ENCODE measurements at places on chromosomes 16 and 17. TPM values are rescaled to one million over a fixed set of nuclear protein-coding genes. Genes with fewer than 3 reads are reported as not detected.

The RNF227 gene
- 51.1 TPM for total RNA-seq

The NHERF2 gene
- total RNA-seq, result 13.8 TPM

The TBC1D3C gene
- not detected for total RNA-seq

The HYDIN gene
- total RNA-seq, result 1.1 TPM

The KRTAP4-5 gene
- total RNA-seq, result not detected

The NACA2 gene
- not detected for total RNA-seq

The ODAD4 gene
- 0.42 TPM for total RNA-seq

The ZNF785 gene
- 11.8 TPM for total RNA-seq

DNA sequence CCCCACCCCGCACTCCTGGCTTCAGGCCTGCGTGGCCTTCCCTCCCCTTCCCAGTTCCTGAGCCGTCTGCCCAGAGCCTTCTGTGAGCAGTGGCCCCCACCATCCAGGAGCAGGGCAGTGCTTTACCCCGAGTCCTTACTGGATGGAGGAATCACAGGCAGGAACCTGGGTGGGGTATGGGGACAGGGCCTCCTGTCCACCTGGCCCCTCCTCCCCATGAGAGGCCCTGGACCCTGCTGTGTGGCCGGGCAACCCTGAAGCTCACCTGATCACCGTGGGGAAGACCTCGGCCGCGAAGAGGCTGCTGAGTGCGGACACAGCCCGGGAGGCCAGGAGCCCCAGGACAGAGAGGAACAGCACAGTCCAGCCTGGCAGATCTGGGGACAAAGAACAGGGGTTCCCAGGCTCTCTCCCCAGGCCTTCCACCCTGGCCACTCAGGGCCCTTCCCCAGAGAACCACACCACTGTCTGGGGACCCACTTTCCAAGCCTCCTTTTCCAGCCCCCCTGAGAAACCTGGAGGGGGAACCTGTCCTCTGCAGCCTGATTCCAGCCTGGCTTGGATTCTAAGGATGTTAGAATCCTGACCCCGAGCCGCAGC, 3.2 kb downstream of the SLC22A31 start:
- no peak for DNase-seq

- peak; percentile 86 for DNase-seq
Measured at GRCh38 chr17:79019632-79020584, 4.1 kb upstream of the C1QTNF1 start.

DNA sequence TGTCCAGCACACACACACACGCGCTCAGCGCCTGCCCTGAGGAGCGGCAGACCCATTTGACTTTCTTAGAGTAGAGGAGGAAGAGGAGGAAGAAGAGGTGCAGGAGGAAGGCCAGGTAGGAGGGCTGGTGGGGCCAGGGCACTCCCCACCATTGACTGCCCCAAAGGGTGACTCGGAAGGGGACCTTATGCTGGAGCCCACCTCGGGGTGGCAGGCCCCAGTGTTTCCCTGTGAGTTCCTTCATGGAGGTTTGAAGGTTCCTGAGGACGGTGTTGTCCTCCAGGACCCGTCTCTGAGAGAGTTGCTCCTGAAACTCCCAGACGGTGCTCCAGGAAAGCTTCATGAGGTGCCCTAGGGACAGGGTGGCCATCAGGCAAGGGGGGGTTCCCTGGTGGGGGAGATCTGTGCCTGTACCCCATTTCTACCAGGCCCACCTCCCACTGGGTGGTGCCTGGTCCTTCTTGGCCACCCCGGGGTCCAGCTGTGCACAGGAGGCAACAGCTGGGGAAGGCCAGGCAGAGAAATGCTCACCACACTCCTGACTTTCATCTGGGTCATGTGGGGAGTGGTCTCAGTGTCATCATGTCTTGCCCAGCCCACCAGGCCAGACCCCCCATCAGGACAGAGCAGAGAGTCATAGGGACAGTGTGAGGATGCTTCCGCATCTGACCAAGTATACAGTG, 89.5 kb downstream of the TNFRSF13B start:
- no peak for DNase-seq

DNA sequence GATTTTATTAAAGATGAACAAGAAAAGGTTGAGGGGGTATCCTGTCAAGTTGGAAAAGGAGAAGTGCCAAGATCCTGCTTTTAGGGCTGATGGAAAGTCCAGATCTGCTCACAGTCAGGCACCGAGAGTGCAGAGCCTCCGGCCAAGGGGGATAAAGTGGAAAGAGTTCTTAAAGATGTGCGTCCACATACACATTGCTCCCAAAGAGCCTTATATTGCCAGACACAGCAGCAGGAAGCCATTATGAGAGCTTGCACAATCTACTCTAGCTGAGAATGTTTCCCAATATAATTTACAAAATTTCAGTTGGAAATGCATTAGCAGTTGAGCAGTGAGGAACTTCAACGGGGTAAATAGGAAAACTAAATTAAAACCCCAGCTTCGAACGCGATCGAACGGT, 95.6 kb downstream of the SALL1 start:
- no peak for DNase-seq

- peak; percentile 60 for DNase-seq
Measured at GRCh38 chr17:22278302-22279275, 586.3 kb downstream of the KCNJ18 start.

GRCh38 chr16:17817260-17817659, 346.5 kb upstream of the XYLT1 start:
- DNase-seq, result no peak

DNA sequence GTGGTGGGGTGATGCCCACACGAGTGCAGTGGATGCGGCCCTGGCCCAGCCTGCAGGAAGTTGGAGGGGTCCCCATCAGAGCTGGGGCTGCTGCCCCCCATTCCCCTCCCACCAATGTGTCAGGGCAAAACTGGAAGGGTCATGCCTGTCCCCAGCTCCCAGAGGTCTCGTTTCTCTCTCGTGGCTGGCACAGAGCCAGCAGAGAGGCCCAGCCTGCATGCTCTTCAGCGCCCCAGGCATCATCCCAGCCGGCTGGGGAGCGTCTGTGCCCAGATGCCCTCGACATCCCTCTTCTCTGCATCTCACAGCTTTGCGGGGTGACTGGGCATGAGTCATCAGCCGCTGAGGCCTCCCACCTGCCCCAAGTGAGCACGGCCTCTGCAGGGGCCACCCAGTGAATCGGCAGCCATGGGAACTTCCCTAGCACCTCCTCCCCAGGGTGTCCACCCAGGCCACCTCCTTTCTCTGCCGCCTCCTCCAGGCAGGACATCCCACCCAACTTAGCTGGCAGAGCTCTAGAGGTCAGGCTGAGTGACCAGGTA, 9.8 kb upstream of the CSNK1D start:
- DNase-seq, result no peak

DNA sequence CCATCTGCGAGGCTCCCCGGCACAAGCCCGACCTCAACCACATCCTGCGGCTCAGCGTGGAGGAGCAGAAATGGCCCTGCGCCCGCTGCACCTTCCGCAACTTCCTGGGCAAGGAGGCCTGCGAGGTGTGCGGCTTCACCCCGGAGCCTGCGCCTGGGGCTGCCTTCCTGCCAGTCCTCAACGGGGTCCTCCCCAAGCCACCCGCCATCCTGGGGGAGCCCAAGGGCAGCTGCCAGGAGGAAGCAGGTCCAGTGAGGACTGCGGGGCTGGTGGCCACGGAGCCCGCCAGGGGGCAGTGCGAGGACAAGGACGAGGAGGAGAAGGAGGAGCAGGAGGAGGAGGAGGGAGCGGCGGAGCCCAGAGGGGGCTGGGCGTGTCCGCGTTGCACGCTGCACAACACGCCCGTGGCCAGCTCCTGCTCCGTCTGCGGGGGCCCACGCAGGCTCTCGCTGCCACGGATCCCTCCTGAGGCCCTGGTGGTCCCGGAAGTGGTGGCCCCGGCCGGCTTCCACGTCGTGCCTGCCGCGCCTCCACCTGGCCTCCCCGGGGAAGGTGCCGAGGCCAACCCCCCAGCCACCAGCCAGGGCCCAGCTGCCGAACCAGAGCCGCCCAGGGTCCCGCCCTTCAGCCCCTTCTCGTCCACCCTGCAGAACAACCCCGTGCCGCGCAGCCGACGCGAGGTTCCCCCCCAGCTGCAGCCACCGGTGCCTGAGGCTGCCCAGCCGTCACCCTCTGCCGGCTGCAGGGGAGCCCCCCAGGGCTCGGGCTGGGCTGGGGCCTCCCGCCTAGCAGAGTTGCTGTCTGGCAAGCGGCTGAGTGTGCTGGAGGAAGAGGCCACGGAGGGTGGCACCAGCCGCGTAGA, 13.1 kb upstream of the PRR35 start:
- no peak for DNase-seq

DNA sequence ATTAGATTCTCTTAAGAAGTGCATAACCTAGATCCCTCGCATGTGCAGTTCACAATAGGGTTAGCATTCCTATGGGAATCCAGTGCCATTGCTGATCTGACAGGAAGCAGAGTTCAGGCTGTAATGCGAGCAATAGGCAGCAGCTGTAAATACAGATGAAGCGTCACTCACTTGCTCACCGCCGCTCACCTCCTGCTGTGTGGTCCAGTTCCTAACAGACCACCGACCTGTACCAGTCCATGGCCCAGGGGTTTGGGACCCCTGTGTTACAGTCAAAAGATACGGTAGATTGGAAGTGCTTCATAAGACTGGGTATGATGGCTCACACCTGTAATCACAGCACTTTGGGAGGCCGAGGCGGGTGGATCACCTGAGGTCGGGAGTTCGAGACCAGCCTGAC, 2.8 kb downstream of the STAT5A start:
- no peak for DNase-seq

DNA sequence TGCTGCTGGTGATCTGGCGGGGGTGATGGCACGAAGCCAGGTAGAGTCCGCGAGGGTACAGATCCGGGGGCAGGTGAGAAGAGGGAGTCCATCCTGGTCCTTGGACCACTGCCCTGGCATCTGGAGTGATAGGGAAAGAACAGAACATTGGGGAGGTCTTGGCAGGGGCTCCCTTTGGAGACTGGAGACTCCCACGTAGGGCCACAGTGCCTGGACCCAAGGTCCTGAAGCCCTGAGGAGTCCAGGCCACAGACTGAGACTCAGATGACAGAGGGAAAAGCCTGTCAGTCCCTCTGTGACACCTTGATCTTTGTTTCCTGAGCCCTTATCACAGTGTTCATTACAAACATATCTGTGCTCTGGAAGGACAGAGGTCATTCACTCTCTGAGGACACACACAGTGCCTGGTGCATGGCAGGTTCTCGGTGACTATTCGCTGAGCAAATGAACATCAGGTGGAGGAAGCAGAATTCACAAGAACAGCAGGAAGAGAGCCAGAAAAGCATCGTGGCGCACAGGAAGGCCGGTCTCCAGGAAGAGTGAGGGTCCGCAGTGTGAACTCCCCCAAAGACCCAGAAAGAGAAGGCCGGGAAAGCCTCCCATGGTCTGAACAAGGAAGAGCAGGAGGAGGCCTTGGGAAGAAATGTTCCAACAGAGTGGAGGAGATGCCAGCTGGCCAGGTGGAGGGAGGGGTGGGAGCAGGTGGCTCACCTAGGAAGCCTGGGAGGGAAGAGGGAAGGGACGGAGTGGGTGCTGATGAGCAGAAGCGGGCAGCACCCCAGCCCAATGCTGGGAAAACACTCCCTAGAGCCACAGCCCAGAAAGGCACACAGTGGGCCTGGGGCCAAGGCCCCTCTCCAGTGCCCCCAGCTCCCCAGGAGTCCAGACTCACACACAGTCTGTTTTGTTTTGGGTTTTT, 20.5 kb downstream of the PEMT start:
- no peak for DNase-seq

DNA sequence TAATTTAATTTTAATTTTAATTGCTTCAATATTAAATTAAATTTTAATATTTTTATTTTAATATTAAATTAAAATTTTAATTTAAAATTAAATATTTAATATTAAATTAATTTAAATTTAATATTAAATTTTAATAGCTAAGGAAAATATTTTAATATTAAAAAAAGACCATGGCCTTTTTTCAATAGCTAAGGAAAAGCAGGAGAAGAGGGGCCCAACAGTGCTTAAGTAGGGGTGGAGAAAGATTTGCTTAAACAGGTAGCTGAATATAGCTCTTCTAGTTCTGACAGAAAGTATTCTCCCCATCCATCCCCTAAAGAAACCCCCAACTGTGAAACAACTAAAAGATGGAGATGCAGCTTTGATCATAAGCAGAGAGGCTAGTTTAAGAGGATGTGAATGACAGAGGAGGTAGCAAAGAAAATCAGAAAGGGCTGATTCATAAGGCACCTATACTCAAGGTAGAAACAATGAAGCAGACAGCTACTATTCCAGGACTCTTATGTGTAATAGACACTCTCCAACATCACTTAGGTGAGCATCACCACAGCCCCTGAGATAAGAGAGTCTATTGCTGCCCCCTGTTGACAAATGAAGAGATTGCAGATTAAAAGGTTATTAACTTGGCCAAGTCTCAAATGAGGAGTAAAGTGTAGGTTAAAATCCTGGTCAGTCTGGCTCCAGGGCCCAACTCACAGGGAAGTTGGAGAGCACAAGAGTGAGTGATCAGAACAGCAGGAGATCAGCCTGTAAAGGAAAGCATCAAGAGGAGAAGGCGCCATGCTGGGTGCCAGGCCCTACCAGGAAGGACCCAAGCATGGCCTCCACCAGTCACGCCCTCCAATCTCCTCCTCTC, 7.8 kb upstream of the RNASEK start:
- DNase-seq, result no peak

GRCh38 chr17:64281962-64282752, 19.1 kb upstream of the TEX2 start:
- no peak for DNase-seq

DNA sequence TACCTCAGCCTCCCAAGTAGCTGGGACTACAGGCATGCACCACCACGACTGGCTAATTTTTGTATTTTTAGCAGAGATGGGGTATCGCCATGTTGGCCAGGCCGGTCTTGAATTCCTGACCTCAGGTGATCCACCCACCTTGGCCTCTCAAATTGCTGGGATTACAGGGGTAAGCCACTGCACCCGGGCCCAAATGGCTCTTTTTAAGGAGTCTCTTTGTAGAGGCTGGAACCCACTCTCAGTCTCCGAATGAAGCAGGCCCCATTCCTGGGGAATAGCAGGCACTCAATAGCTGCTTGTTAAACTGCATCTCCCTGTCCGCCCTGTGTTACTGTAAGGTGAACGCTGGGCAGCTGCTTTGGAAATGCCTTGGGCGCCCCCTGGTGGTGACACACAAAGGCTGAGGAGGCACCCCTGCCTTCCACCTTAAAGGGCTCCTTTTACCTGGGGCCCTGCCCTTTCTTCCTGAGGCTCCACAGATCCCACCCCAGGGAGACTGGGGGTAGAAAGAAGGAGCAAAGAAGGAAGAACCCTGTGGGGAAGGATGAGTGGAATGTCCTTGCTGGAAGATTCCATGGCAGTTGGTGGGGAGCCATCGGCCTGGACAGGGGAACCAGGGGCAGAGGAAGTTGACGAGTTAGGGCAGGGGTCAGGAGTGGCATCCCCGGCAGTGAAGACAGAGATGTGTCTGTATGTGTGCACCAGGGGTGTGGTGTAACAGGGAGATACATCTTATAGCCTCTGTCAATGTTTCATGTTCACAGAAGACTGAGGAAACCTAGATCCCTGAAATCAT, 6.1 kb upstream of the SP2 start:
- peak; percentile 92 for DNase-seq

GRCh38 chr17:4198995-4199394, 56.0 kb downstream of the CYB5D2 start:
- no peak for DNase-seq

GRCh38 chr16:78057803-78058564, 35.6 kb downstream of the CLEC3A start:
- no peak for DNase-seq

GRCh38 chr16:1443980-1444729, at the start of gene CCDC154:
Gene CCDC154 (minus strand): TSS chr16:1444556. CDS start chr16:1444322, 234 bp downstream.
- no peak for DNase-seq

Measured in suprapubic skin (tissue), 4 donors.